ENCODE measurements at places on chromosomes 3 and 15.

DNA sequence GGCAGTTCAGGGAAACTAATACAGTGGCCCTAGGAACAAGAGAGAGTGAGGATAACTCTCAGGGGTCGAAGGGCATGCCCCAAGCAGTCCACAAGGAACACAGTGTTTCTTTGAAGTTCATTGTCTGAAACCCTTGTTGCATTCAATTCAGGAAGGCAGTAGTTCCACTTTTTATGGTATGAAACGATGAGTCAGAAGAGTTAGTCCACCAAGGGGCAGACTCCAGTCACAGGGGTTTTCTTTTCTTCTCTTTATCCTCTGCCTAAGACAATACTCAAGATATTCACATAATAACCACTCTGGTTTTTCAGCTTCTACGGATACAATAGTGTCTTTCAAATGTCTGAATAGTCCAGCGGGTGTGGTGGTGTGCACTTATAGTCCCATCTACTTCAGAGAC, 23.7 kb upstream of the TICRR start:
- no peak for DNase-seq

GRCh38 chr3:186696522-186696921, 20.6 kb upstream of the KNG1 start:
- no peak for DNase-seq

- no peak for DNase-seq
Measured at GRCh38 chr3:119380697-119381096, 82.7 kb downstream of the TMEM39A start.

DNA sequence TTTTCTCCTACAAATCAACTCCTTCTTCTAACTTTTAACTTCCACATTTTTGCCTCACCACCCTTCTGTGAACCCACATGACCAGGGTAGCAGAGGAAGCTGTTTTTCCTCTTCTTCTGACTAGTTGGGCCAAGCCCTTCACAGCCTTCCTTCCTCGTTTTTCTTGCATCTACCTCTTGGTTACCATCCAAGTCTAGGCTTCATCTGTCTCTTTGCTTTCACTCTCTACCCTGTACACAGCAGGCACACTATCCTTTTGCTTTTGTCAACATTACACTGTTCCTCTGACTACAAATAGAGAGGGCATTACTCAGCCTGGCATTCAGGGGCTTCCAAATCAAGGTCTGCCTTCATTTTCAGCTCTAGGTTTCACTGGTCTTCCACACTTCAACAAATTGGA, 22.0 kb downstream of the SLC9A9 start:
- DNase-seq: no peak

DNA sequence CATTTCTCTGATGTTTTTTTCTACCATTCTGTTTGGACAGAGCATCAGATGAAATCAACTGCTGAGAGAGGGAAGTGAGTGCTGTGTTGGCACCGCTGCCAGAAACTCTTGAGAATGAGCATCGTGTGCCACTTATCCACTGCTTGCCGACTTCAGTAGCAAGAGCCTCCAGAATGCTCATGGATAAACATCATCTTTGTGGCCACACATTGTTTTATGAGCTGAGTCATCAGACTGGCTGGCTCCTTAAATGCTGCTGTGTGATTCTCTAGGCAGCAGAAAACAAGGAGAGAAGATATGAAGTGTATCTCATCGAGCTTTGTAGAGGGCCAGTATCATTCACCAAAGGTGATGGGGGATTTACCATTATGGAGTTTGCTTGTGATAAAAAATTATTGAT, 3.4 kb upstream of the DOCK3 start:
- DNase-seq: no peak

GRCh38 chr15:74040109-74040850, 42.1 kb downstream of the GOLGA6A start:
- peak; percentile 45 for DNase-seq

Data from ecto neural progenitor cell (in vitro differentiated cells).